Lung (tissue), 17 donors: ENCODE measurements at places on chromosomes 3 and 15.

- DNase-seq: no peak
Observed at GRCh38 chr3:182455011-182455410, 338.3 kb upstream of the ATP11B start.

DNA sequence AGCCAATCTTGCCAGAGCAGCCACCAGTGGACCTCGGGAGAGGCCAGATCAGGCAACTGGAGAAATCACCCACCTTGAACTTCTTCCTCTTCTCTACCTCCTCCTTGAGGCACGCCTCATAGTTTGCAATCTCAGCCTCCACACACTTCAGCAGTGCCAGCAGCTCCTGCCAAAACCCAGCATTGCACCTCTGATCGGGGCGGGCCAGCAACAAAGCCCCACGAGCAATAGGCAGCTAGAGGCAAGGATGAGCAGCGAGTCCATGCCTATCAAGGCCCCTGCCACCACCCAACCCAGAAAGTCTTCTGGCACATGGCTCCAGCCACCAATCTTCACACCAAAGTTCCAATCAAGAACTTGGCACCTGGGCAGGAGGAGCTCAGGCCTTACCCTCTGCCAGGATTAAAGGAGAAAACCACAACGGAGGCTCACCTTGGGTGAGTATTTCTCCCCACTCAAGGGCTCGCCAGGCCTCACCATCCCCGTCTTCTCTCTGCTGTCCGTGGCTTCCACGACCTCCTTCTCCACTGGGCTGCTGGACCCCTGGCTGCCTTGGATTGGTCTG lies 42.1 kb downstream of the SEMA3G start:
- DNase-seq: no peak

DNA sequence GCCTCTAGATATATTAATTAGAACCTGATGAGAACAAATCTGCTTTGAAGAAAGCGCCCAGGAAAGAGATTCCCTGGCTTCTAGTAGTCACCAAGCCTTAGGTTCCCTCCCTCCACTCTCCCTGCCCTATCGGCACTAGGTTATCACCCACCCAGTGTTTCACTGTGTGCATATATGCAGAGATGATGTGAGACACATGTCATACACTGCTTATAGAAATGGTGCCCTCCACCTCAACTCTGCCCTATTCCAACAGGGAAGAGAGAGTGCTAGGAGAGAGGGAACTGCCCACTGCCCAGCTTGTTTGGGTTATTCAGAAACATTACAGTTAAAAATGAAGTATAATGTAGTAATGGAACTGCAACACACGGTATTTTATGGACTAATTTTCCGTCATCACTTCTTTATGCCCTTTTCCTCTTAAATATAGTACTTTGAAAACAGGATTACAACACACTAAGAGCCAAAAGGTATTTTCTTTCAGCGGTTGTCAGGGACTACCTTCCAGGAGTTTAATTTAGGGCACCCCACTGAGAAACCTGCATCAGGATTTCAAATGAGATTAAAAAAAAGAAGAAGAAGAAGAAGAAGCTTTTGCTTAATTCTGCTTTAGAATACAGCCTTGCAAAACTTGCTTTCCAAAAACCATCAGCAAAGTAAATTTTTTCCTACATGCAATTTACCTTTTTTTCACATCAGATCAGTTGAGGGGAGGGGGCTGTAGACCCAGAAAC lies 55.3 kb downstream of the MEIS2 start:
- DNase-seq: no peak

DNA sequence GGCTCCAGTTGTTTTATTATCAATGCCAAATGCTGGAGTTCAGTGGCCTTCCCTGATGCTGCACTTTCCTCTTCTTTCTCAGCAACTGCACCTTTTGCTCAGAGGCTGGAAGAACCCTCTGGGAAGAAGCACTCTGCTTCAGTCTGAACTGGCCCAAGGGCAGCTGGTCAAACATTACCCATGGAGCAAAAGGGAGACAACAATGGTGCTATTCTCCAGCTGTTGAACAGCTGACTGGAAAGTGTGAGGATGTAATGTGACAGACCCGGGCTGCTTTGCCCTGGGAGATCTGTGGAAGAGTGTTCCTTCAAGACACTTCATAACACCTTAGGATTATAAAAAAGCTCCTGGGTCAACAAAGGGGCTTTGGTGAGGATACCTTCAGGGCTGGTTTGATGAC lies 84.9 kb downstream of the EPHB1 start:
- DNase-seq: no peak

- DNase-seq: no peak
Observed at GRCh38 chr15:96625256-96625655, 294.8 kb downstream of the NR2F2 start.

DNA sequence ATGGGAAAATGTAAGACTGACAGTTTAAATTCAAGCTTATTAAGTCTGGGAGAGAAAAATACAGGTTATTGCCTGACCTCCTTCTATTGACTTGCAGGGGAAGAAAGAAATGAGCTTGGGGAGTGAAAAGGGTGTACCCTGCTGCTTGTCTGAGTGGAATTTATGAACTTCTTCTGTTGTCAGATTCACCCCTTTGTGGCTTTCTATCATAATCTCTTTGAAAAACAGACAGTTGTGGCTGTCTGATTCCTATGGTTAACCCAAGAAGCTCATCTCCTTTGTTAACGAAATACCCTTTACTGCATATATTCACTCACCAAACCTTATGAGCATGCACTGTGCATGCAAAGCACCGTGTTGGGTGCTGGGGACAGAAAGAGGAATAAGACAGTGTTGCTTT lies 22.5 kb downstream of the GPD1L start:
- no peak for DNase-seq

- no peak for DNase-seq
Observed at GRCh38 chr15:81292523-81293001, 31.4 kb downstream of the STARD5 start.

DNA sequence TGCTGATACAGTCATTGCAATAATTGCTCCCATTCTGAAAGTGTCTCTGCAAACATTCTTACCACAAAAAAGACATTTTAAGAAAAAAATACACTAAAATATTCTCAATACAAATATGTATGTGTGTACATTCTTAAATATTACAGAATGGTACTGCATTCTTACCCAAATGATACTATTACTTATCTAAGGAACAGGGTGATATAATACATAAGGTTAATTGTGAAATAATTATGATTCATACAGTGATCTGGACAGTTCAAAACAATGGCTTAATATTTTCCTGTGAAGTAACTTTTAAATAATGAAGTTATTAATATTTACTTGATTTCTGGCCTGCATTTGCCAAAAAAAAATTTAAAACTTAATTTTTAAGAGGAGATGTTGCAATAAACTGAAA lies 694.6 kb downstream of the TUSC7 start:
- no peak for DNase-seq

GRCh38 chr3:197511130-197511529 lies 44.6 kb downstream of the BDH1 start:
- no peak for DNase-seq

DNA sequence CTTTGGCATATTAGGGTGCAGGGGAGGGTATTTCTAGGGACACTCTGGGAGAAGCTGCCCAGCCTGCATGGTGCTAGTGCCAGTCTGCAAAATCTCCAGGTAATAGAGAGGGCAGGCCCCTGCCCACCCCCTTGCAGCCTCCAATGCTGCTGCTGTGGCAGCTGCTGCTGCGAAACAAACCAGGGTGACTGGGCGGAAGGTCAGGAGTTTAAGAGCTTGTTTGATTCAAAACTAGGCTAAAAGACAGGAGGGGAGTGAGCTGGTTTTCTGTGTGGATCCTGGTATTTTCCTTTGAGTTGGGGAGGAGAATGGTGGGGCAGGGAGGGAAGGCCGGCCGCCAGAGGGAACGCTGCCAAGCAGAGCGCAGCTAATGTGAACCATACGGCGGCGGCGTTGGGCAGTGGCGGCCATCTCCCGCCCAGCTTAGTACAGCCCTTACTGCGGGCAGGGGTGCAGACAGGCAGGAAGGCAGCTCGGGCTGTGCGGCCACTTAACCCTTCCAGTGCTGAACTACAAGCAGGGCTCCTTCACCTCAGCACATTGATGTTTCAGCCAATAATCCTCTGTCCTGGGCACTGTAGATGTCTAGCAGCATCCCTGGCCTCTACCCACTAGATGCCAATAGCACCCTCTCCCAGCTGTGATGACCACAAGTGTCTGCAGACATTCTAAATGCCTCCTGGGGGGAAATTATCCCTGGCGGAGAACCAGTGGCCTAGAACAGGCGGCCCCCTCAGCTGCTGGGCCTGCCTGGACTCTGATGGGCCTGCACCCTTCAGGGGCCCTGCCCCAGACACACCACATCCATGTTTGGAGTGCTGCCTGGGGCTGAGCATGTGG lies 125.7 kb downstream of the EEFSEC start:
- peak; percentile 94 for DNase-seq

GRCh38 chr15:60352525-60352924 lies 45.3 kb downstream of the ANXA2 start:
- no peak for DNase-seq

DNA sequence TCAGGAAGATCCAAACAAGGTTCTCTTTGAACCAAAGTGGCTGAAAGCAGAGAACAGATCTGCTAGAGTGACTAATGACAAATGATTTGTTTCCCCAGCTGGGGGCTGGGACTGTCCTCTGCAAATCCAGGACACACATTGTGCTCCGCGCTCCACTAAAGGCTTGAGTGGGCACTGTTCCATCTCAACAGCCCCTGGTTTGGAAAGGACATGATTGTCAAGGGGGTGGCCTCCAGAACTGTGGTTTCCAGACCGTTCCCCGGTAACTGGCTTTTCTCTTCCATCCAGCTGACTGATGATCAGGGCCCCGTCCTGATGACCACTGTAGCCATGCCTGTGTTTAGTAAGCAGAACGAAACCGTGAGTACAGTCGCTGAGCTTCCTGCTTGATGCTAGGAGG lies 91.0 kb downstream of the LRTM1 start:
- DNase-seq: no peak

DNA sequence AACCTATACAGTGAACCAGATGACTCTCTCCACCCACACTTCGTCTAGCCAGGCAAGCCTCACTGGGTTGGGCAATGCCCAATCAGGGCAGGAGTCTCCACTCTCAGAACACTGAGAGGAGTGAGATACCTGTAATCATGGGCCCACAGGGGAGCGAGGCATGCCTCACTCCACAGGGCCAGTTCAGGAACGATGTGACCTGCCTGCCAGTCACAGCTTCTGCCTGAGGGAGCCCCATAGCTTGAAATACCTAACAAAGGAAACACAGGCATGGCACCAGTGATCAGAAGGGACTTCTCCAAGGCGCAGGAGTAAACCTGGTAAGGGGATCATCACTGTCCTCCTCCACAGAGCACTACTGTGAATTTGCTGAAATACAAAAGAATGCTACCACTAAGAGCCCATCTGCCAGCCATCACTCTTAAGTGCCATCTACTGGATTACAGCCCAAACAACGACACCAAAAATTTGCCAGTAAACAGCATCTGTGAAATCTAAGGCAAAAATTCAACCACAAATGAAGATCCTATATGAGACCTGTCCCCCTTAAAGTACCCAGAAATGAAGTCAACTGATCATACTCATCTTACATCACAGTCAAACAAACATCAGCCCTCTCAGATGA lies 689.9 kb upstream of the SEMA6D start:
- peak; percentile 2 for DNase-seq

DNA sequence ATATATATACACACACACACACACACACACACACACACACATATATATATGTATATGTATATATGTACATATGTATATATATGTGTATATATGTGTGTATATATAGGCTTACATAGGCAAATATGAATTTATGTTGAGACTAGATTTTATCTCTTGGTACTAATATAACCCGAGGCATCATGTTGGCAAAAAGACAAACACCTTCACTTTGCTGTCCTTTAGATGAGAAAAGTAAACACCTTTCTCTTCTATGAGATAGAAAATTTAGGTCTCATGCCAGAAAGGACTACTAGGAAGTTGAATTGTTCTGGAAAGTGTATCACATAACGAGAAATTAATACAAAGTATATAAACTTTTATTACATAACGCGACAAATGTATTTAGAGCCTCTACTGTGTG lies 19.6 kb upstream of the LEO1 start:
- no peak for DNase-seq

DNA sequence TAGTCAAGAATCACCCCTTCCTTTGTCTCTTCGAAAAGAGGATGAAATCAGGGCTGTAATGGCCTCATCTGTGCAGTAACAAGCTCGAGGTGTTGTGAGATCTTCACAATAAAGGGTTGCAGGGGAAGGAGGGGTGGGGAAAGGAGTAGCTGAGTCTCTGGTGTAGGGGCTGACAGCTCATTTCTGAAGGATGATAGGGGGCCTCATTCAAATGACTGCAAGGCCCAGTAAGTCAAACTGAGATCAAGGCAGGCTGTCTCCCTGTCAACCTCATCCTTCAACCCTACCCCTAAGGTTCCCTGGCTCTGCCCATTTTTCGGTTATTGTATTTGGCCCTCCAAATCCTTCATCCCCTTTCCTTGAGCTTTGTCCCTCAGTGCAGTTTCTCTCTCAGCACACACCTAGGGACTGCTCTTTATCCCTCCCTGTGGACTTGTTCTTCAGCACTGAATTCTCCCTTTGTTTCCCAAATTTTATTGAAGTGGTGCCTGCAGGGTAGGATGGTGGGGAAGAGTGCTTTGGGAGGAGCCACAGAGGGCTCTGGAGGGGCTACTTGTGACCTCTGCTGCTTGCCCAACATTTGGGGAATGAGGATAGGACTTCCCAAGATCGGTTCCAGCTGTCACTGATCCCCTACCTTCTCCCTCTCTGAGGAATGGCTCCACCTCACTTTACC lies 38.1 kb downstream of the ZNF589 start:
- DNase-seq: no peak

DNA sequence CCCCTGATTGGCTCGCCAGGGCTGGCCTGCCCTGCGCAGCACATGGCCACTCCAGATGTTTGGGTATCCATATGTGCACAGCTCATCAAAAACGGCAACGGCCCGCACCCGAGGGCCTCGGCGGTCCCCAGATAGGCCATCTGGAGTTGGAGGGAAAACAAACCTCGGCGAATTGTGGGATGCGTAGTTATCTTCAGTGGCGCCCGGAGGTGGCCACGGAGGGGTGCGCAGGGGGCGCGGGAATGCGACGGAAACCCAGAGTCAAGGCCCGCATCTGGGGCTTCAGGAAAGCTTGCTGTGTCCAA lies 156.5 kb downstream of the TLE3 start:
- DNase-seq: no peak

GRCh38 chr3:11698326-11699082 lies 54.8 kb upstream of the VGLL4 start:
- no peak for DNase-seq

DNA sequence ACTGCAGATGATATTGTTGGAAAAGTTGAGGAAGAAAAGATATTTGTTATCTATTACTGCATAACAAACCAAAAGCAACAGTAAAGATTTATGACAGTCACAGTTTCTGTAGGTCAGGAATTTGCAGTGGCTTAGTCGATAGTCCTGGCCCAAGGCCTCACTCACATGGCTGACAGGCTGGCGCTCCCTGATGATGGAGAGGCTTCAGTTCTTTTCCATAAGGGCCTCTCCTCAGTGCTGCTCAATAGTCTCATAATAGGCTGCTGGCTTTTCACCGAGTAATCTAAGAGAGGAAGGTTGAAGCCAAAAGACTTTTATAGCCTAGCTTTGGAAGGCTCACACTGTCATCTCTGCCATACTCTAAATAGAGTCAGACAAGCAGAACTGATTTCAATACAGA lies 17.7 kb downstream of the IREB2 start:
- DNase-seq: no peak

GRCh38 chr3:183774631-183775030 lies 50.7 kb downstream of the MAP6D1 start:
- DNase-seq: no peak

GRCh38 chr15:99257107-99257750 lies 5.9 kb downstream of the LRRC28 start:
- no peak for DNase-seq
